ENCODE measurements at places on chromosomes 2 and 18.

- no peak for DNase-seq
These were observed 25.4 kb upstream of the SCN7A start for GRCh38 chr2:166519391-166519962.

DNA sequence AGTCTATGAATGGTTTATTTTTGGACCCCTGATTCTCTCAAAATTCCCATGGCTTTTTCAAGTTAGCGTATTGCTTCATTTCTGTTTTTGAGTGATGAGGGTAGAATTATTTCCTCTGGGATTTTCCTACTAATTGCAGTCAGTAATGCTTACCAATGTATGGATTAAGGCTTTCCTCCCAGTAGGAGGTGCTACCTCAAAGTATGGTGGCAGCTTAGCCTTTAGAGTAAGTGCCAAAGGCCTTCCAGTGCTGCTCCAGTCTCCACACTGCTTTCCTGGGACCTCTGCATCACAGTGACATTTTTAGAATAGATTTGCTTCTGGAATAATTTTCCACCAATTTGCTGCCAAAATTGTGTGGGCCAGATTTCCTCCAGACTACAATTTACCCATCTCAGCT, 16.2 kb upstream of the SSB start:
- DNase-seq = no peak

DNA sequence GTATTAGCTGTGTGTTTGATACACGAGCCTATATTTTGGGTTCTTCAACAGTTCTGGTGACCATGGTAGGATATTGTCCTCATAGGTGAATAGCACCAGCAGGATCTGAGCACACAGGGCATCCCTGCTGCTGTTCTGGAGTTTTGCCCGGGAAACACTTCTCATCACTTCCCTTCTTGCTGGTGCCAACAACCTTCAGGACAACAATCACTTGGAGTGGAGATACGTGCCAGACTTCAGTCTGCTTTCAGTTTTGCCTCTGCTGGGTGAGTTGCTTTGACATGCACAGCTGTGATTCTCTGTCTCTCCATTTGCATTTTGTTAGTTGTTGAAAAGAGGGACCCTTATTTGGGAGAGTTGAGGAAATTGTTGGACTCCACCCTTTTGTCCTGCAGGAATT, 1347.2 kb upstream of the DDX18 start:
- no peak for DNase-seq

GRCh38 chr2:16014802-16015201, 74.5 kb downstream of the MYCN start:
- DNase-seq = peak; percentile 38

- DNase-seq = peak; percentile 59
These were observed 7.3 kb downstream of the ZNF516 start for GRCh38 chr18:76487782-76488181.

DNA sequence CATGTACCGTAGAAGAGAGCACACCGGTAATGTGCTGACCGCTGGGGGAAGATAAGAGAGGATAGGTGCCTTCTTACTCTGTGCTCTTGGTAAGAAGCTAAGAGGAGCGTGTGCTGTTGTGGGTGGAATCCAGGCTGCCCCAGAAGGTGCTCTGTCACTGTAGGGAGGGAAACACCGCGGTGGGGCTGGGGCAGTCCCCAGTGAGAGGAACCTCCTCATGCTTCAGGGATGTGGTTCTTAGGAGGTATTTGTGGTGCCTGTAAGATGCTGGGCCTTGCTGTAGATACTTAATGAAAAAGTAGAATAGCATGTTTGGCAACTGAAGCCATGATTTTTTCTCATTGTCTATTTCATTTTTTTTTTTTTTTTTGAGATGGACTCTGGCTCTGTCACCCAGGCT, 1.1 kb downstream of the COLEC11 start:
- no peak for DNase-seq

DNA sequence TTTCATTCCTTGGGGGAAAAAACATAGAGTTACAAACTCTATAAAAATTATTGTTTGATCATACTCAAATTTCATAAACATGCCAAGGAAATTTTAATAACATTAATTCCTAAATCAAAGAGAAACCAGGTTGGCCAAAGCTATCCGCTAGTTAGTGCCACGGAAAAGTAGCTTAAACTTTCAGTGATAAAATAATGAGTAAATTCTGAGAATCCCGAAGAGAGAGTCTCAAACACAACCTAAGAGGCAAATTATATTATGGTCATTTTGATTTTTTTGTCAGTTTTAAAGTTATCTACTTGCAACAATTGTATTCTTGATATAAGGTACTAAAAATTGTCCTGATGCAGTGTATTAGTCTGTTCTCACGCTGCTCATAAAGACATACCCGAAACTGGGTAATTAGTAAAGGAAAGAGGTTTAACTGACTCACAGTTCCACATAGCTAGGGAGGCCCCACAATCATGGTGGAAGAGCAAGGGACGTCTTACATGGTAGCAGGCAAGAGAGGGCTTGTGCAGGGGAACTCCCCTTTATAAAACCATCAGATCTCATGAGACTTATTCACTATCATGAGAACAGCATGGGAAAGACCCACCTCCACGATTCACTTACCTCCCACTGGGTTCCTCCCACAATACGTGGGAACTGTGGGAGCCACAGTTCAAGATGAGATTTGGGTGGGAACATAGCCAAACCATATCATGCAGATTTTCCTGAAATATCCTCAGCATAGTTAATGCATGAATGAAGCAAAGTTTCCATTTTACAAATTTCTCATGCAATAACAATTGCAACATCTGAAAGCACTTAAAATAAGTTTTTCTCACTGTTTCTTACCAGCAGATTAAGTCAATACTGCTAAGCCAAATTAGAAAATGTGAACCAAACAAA, 205.9 kb upstream of the STK17B start:
- no peak for DNase-seq

DNA sequence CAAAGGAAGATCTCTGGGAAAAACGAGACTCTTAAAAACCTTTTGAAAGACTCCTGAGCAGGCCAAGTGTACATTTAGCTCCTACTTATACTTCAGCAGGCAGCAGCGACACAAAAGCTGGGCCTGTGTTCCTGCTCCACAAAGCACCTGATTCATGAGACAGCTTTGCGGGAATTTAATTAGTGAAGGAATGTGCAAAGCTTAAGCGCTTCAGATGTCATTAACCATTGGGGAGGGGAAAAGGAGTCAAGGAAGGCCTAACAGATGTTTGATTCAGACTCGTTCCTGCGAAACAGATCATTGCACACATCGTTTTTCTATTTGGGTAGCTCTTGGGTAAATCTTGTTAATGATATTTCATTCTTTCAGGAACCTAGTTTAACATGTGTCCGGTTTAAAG, 125.9 kb downstream of the MAIP1 start:
- DNase-seq = peak; percentile 18

DNA sequence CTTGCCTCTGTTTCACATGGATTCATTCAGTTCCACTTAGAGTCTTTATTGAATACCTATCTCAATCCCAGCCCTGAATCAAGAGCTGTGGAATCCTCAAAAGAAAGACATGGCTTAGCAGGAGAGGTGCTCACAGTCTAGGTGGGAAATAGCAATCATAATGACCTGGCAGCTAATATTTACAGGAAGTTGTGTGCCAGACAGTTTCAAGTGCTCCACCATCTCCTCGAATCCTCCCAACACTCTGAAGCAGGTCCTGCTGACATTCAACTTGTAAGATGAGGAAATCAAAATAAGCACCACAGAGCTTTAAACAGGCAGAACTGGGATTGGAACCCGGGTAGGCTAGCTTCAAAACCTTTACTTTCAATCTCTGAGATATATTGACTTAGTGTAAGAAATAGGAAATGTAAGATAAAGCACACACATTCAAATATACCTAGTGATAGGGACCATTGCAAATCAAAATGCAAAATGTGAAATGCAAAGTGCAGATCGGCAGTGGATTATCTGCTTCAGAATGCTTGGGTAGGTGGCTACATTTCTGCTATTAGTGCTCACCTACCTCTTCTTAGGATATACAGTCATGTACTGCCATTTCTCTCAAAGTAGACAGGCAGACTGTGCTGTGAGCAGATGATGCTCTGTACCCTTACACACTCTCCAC, 182.0 kb downstream of the PRKCE start:
- DNase-seq = no peak

DNA sequence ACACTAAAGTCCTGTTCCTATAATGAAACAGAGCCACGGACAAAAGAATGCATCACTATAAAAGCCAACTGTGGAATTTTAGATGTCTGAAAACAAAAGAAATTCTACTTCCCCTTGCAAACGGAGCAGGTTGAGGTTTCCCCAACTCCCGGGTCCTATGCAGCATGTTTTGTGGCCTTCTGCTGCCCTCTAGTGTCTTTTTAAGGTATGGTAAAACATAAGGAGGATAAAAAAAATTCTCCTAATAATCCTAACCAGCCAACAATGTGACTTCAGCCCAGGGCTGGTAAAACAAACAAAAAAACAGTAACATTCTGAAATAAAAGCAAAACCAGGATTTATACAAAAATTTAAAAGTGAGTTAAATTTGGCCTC, 539.5 kb downstream of the NRXN1 start:
- peak; percentile 42 for DNase-seq

GRCh38 chr2:19881908-19882265, 19.9 kb downstream of the TTC32 start:
- no peak for DNase-seq

DNA sequence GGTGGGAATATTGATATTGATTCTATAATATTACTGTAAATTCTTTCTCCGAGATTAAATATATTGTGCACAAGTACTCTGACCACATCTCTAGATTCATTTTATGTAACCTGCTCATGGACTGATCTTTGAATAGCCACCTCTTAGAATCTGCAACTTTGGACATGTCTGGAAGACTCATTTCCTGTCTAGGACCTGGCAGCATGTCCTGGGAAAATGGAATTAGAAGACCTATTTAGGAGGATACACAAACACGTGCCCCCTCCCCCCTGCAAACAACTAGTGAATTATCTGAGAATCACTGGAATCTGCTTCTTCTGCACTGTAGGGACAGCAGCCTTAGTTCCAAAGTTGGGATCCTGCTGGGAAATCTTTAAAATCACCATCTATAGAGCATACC, 94.1 kb downstream of the UBE2E3 start:
- no peak for DNase-seq

GRCh38 chr2:137771064-137771463, 193.2 kb upstream of the HNMT start:
- DNase-seq = no peak

- no peak for DNase-seq
These were observed 608.2 kb upstream of the ACVR2A start for GRCh38 chr2:147236601-147237000.

DNA sequence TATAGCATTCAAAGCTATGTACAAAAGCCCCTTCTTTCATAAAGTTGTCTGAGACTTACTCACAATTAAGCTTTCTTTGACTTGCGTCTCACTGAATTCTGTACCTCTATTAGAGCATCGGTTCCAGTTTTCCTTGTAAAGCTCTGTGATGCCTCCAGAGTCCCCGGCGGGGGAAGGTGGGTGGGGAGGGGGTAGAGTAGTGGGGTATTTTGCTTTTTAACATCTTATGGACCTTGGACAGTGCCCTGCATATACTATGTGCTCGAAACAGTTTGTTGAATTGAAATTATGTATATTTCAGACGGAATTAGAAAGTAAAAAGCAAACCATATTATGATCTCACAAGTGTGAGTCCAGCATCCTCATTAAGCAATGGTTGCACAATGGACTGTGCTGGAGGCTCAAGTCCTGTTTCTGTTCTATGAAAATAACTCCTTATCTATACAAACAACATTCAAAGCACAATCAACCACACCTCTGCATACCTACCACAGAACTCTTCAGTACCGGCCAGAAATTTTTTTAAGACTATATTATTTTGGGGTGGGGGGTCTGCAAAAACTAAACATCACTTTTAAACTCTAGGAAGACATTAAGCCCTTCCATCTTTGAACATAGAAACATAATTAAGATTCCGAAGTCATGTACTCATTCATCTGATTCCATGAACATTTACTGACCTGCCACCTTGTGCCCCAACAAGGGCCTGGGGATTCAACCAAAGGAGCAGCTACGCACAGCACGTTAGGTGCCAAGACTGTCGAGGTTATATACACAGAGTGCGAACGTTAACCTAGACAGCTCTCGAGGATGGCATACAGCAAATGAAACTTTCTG, 908 bp downstream of the STAT1 start:
- peak; percentile 21 for DNase-seq

GRCh38 chr2:190271783-190272456, 47.7 kb downstream of the HIBCH start:
- DNase-seq = no peak

DNA sequence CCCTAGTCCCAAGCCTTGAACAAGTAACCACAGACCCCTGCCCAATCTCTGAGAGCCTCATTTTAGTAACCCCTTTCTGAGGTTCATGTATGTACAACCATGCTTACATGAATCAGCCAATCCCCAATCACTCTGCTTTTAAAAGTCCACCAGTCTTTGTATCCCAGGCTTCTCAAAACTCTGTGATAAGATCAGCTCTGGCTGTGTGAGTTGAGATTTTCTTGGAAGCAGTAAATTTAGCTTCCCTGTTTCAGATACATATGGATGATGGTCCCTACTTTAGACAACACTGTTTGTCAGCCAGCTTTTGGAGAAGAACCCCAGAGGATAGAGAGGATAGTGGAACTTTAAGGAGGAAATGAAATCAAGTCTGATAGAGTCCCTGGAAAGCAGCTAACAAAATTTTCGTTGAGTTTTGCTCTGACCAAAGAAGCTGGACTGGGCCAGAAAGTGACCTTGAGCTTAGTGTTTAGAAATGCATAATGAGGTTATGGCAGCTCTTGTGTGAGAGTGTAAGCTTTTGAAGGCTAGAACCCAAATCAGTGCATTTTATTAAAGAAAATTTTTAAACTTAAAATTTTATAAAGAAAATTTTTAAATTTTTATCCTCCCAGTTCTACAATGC, 3.7 kb downstream of the ADNP2 start:
- DNase-seq = no peak

DNA sequence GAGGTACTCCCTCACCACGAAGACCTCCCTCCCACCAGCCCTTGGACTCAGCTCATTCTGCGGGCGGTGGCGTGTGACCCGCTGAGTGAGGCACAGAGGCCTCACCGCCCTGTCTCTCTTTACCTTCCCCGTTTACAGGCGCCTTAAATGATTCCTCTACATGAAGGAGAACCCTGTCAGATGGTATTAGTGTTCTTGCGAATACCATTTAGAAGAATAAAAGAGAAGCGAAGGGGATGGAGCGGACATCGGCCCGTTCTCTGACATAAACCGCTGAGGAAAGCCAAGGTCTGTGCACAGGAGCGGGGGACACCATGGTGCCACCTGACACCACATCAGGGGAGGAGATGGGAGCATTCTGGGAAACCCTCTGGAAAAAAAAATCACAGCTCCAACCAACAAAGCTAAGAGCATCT, 179.8 kb downstream of the HDAC4 start:
- DNase-seq = no peak

- no peak for DNase-seq
These were observed 40.4 kb upstream of the ANKRD62 start for GRCh38 chr18:12053289-12053688.

GRCh38 chr2:16952368-16952767, 286.7 kb upstream of the CYRIA start:
- DNase-seq = peak; percentile 0

DNA sequence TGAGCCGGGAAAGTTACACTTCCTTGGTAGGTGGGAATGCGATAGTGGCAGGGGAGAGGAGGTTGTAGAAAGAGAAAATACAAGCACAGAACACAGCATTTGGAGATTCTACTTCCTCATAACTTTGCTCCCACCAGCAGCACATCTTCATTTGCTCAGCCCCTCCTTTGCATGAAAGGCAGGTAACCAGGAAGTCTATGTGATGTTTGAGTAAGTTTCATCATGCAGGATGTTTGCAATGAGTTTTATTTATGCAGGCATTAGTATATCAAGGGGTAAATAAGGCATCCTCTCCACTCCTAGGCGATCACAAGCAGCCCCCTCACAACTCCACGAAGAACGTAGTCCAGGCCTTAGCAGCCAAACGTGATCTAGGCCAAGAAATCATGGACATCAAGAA, 5.0 kb downstream of the RNF152 start:
- no peak for DNase-seq

- no peak for DNase-seq
These were observed 88.5 kb downstream of the VAPA start for GRCh38 chr18:10002280-10002679.
